ENCODE measurements at places on chromosomes 13 and 19.

DNA sequence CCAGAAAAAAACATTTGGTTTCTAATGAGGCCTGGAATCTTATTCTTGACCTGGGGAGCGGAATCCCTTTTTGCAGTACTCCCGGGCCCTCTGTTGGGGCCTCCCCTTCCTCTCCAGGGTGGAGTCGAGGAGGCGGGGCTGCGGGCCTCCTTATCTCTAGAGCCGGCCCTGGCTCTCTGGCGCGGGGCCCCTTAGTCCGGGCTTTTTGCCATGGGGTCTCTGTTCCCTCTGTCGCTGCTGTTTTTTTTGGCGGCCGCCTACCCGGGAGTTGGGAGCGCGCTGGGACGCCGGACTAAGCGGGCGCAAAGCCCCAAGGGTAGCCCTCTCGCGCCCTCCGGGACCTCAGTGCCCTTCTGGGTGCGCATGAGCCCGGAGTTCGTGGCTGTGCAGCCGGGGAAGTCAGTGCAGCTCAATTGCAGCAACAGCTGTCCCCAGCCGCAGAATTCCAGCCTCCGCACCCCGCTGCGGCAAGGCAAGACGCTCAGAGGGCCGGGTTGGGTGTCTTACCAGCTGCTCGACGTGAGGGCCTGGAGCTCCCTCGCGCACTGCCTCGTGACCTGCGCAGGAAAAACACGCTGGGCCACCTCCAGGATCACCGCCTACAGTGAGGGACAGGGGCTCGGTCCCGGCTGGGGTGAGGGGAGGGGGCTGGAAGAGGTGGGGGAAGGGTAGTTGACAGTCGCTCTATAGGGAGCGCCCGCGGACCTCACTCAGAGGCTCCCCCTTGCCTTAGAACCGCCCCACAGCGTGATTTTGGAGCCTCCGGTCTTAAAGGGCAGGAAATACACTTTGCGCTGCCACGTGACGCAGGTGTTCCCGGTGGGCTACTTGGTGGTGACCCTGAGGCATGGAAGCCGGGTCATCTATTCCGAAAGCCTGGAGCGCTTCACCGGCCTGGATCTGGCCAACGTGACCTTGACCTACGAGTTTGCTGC is at the start of gene ICAM4:
Gene ICAM4, plus strand, starts transcription at position 153 of the 935 bp plus-strand sequence. Its CDS starts 58 bp downstream, at position 211.
- no peak for DNase-seq

- no peak for DNase-seq
Observed at GRCh38 chr13:97495678-97496077, 61.7 kb downstream of the RAP2A start.

GRCh38 chr13:71611292-71611691 is 255.7 kb downstream of the DACH1 start:
- no peak for DNase-seq

GRCh38 chr19:33453265-33453664 is 68.3 kb downstream of the PEPD start:
- DNase-seq: no peak

- DNase-seq: no peak
Observed at GRCh38 chr13:77989281-77989680, 70.7 kb upstream of the EDNRB start.

- peak; percentile 58 for DNase-seq
Observed at GRCh38 chr13:113044391-113045114, 61.0 kb upstream of the F7 start.

GRCh38 chr19:54684527-54684926 is 21.7 kb downstream of the LILRB4 start:
- DNase-seq: no peak

GRCh38 chr13:24038841-24039330 is 121.6 kb upstream of the SPATA13 start:
- peak; percentile 35 for DNase-seq

DNA sequence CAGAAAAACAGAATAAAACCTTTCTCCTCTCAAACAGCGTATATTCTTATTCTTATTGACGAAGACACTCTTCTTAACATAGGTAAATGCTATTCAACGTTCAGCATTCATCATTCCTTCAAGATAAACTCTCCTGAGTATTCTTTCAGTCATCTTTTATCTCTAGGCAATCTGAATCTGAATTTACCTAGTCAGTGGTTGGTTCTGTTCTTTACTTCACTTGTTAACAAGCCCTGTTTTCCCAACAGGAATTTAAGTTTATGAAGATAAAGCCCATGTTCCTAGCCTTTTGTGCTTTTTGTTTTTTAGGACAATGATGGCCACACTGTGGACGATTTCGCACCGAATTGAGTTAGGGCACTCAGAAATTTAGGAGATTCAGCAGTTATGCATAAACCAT is 3.2 kb downstream of the ELF1 start:
- DNase-seq: no peak

DNA sequence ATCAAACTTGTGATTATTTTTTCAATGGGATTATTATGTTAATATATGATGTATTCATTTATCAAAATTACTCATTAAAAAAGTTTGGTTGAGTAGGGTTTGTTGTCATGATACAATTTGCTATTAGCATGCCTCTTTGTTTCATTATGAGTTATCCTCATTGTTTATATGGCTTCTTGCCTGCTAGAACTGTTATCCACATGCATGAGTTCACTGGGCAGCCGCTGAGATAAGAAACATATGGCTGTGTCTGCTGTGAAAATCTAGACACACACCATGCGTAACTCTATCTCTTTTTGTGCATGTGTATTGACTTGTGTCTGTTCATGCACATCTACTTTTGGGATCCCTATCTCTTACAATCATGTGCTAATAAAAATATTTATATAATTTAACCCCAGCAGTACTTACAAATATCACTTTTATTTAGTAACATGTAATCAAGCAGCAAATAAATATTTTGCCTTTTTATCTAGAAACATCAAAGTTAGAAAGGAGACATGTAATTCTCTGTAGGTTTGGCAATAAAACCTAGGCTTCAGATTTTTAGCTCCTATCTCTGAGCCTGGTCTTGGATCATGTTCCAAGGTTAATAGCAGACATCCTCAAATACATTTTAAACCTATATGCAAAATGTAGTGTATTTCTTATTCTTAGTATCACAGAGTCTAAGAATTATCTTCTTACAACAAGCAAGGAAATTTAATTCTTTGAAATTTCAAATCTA is 11.2 kb upstream of the KLF12 start:
- no peak for DNase-seq

DNA sequence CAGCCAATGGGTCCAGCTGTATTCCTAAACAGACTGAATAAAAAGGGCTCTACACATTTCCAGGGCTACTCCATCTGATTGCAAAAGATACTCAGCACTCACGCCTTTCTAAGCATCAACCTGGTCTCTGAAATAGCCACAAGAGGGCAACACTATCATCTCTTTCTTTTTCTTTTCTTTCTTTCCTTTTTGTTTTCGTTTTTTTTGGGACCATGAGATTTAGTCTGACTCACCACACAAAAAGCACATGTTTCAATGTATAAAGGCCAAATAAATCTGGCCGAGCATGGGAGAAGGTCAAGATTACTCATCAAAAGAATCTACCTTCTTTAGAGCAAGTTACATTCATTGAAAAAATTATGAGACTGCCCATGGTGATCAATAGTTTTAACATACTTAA is 805.6 kb upstream of the ARGLU1 start:
- DNase-seq: no peak

DNA sequence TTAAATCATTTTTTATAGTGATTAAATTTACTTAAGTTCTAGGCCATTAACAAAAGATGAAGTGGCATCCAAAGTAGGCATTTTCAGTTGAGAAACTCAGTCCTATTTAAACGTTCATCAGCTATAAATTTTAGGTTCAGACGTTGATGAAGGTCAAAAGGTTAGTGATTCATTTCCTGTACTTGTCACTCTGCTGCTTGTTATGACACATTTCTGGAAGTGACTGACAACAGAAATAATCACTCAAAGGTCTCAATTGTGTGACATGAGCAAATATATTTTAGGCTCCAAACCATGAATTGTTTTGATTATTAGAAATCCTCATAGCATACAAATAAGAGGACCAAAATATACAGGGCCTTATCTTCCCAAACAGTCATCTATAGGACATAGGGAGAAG is 10.3 kb upstream of the EDNRB start:
- DNase-seq: no peak

DNA sequence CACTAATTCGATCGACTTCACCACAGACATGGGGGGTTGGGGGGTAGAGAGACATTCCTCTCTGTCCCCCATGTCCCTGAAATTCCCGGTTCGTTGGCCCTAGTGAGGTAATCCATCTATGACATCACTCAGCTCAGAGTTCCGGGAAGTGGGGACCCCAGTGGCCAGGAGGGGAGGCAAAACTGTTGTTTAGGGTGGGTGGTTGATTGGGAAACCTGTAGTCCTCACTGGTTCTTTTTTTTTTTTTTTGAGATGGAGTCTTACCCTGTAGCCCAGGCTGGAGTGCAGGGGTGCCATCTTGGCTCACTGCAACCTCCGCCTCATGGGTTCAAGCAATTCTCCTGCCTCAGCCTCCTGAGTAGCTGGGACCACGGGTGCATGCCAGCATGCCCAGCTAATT is at the start of gene ARRDC5:
Gene ARRDC5, minus strand, starts transcription at position 101 of the 400 bp plus-strand sequence. Its CDS starts 71 bp downstream, at position 30.
- no peak for DNase-seq

- no peak for DNase-seq
Observed at GRCh38 chr13:113577881-113578435, 6.6 kb upstream of the TFDP1 start.

DNA sequence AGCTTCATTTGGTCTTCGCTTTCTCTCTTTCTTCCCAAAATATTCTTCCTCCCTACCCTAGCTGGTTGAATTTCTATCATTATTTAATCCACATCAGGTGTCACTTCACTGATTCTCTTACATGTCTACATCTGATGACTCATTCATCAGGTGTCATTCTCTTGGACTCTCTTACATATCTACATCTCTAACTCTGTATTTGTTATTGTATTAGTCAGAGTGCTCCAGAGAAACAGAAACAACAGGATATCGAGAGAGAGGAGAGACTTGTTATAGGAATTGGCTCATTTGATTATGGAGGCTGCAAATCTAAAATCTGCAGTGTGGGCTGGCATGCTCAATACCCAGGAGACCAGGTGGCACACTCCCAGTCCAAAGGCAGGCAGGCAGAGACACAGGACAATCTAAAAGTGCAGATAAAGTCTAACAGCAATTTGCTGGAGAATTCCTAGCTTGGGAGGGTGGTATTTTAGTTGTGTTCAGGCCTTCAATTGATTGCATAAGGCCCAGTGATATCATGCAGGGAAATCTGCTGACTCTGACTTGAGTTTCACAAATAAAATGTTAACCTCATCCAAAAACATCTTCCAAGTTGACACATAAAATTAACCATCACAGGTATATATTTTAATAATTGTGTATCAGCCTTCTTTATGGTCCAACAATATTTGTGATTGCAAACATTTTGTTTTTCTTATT is 541.4 kb upstream of the SLITRK5 start:
- DNase-seq: no peak

DNA sequence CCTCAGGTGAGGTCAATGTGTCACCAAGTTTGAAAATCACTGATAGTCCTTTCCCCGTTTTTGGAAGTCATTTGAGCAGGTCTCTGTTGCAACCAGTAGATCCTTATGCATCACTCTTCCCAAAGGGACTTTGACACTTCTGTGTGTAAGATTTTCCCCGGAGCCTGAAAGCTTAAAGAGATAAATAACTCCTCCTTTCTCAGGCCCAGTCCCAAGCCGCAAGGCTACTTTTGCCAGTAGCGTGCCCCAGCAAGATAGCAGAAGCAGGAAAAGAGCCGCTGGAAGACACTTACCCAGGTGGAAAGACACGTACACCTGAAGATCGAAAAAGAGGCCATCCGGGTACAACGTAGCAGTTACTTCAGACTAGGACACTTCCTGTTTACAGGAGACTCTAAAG is 106.9 kb downstream of the CYSLTR2 start:
- no peak for DNase-seq

GRCh38 chr19:722553-723101 is 13.9 kb downstream of the PALM start:
- no peak for DNase-seq

DNA sequence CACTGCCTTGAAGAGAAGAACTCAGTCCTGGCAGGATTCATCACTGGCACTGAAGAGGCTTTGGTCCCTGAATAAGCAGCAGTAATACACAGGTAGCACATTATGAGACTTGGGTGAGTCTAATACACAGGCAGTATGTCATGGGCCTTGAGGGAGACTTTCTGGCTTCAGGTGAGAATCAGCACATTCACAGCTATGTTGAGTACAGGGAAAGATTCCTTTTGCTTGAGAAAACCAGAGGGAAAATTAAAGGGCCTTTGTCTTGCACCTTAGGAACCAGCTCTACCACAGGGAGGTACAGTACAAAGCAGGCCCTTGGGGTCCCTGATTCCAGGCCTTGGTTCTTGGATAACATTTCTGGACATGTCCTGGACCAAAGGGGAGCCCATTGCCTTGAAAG is 484.6 kb downstream of the RFC3 start:
- DNase-seq: no peak

DNA sequence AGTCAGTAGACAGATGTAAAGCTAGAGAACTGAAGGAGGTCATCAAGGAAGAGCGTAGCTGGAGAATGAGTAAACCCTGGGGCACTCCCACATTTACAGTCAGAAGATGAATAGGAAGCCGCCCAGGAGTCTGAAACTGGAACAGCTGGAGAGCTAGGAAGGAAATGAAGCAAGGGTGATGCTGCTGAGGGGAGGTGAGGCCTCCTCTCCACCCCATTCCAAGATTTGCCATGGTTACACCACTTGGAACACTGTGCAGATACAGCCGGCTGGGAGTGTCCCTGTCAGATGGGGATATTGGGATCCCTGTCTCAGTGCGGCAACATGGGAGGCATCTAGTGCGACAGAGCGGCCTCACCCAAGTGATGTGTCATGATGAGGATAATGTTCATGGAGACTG is 51.8 kb upstream of the GPI start:
- DNase-seq: no peak

DNA sequence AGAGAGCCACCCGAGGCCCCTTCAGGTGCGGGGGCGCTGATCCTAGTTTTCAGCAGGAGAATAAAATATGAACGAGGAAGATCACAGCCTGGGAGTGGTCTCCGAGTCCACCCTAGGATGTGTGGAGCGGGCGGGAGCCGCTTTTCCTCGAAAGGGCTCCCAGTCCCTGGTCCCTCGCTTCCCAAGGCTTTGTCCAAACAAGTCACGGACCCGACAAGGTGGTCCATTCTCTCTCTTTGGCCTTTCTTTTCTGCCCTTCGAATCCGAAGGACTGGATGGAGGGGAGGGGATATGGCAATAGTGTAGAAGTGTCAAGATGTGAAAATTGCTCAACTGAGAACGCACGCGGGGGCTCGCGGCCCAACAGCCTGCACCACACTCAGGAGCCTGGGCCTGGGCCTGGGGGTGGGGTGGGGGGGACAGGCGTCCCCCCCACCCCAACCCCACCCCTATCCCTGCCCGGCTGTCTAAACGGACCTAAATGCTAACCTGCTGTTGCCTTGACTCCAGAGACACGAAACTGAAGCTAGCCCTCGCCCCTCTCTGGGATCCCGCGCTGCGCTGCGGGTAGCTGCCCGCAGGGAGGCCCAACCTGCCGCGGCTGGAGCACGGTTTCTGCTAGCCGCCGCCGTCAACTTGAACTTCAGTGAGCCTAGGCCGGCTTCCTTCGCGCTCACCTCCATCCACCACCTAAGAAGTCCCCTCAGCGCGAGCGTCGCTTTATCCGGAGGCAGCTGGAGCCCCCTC is 7.1 kb downstream of the ZIC2 start:
- DNase-seq: peak; percentile 66

All from SJSA1 (cell line).